Tibial nerve (tissue), 4 donors: ENCODE measurements at places on chromosomes 11 and 22. TPM values are rescaled to one million over a fixed set of nuclear protein-coding genes. Genes with fewer than 3 reads are reported as not detected.

Gene UBQLN3
- total RNA-seq: 0.84 TPM

Gene HTR3A
- not detected for total RNA-seq

Gene C11orf52
- total RNA-seq: not detected

Gene OR10D3
- total RNA-seq: not detected

Gene SGSM1
- 1.5 TPM for total RNA-seq

DNA sequence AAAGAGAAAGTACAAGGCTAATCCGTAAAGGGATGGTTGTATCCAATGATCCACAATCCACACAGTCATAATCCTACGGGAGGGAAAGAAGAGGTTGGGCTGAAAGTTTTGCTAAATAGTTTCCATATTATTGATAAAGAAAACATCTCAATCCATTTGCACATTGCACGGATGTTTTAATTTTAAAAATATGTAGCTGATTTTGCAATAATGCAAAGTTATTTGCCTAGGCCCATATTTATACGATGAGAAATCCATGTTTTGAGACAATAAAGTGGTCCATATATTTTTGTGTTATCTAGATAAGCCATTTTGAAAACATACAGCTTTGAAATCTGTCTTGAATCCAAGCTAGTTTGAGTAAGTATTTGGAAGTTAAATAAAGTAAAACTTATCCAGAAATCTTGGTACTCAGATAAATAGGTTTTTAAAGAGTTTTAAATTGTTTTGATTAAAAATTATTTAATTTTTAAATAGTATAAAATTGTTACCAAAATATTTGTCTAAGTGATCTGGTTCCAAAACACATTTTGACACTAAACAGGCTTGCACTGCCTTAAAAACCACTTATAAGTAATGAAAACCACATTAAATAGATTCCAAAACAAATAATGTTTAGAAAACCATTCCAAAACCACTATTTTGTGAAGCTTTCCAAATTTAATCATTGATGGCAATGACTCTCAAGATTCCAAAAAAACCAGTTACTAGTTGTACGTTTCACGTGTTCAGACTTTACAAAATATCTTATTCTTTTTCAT, 38.2 kb upstream of the PAMR1 start:
- no peak for DNase-seq

DNA sequence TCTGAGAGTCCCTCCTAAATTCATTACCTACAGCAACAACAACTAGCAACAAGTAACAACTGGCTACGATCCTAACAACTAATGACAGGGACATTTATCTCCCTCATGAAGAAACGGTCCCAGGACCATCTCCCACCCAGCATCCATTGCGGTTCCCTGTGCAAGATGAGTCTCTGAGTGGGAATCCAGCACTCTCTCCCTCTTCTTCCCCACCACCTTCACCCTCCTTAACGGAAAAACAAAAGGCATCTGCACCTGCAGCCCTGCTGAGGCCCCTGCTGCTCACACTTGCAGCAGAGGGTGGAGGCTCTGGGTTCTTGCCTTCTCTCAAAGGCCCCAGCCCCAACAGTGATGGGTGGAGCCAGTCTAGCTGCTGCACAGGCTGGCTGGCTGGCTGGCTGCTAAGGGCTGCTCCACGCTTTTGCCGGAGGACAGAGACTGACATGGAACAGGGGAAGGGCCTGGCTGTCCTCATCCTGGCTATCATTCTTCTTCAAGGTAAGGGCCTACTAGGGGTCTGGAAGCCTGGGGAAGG, at the start of gene CD3G:
Gene CD3G (plus strand): TSS at position 364 of the 535 bp plus-strand sequence. CDS start 80 bp downstream, at position 444.
- no peak for DNase-seq

GRCh38 chr11:67071420-67072284, 15.0 kb downstream of the RHOD start:
- peak; percentile 74 for DNase-seq

GRCh38 chr11:34256626-34257025, 101.2 kb downstream of the ABTB2 start:
- DNase-seq: no peak
